Cerebellum (tissue), 4 donors: ENCODE measurements at places on chromosomes 6 and 20. TPM values are rescaled to one million over a fixed set of nuclear protein-coding genes. Genes with fewer than 3 reads are reported as not detected.

GRCh38 chr20:6611911-6612605 is 155.4 kb upstream of the BMP2 start:
- DNase-seq, result no peak

DNA sequence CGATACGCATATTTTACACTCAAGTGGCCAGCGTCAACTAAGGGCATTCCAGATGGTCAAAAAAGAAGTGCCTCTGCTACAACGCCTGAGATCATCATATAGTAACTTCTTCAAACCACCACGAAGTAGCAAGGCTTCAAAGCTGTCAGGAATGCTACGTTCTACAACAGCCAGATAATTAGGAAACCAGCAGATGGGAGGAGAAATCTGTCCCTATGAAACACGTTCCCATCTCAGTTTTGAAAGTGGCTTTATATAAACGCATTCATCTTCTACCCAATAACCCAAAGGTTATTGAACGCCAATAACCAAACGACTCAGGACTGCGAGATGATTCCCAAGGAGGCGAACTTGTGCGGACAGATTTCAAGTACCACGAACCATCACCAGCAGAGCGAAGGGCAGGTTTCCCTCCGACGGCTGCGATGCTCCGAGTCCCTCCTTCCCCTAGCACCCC is 1.2 kb downstream of the ABHD12 start:
- peak; percentile 25 for DNase-seq

GRCh38 chr20:24648481-24648880 is 179.1 kb downstream of the SYNDIG1 start:
- no peak for DNase-seq

DNA sequence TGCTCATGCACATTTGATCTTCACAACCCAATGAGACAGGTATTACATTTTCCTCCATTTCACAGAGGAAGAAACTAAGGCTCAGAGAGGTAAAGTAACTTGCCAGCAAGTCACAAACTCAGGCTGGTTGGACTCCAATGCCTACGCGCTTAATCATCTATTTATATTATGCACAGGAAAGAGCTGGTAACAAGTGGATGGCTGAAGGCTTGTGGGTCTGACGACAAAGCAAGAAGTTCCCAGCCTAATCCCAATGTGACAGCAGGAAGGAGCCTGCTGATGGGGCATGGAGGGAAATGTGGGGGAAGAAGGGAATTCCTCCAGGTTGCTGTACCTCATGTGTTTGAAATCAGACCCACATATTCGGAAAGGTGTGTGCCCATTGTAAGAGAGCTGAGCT is 3.9 kb downstream of the CDH22 start:
- DNase-seq, result no peak

DNA sequence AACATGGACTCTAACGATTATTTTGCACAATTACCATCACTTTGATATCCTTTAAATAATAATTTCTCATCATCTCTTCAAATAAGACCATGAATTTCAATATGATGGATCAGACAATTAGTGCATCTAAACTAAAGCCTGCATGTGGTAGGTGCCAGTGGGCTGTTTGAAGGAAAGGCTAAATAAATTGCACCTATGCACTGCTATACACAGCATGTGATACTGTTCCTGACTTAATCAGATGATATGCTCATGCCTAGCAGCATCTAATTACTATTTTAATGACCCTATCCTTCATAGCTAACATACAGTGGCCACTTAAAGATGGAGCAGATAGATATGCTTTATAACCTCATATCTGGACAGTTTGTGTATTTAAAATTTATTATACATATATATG is 731.6 kb upstream of the MANEA start:
- no peak for DNase-seq

- no peak for DNase-seq
Observed at GRCh38 chr6:5682530-5682929, 324.2 kb downstream of the NRN1 start.

- no peak for DNase-seq
Observed at GRCh38 chr6:111759331-111759835, 113.9 kb downstream of the FYN start.

DNA sequence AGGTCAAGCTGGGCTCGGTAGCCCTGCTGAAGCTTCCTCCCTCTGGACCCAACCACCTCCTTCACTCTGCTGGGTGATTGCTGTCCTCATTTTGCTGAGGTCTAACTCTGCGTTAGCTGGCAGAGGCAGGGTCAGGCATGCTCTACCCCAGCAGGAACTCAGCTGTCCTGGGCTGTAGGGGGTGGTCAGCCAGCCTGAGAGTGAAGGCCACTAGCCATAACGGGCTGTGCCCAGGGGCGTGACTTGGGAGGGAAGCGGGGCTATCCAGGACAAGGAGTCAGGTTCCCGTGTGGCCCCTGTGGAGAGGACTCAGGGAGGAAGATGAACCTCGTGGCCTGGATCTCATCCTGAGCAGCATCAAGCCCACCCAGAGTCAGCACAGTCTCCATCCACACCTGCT is 761 bp downstream of the CST5 start:
- no peak for DNase-seq

Gene AIF1
- 6.4 TPM for total RNA-seq

DNA sequence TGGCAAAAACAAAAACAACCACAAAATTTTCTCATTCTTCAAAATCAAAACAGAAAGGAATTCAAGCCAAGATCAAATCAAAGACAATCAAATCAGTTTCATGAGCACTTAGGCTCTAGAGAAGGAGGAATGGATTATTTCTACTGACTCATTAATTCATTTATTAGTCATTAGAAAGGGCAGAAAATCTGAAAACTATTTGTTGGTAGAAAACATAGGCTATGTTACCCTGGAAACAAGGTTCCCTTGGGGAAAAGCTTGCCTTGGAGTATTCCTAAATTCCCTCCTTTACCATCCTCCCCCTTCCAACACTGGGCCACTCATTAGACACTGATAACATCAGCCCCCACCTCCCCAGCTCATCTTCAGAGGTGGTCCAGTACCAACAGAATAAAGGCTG is 17.5 kb downstream of the KIF16B start:
- no peak for DNase-seq

Gene CTAGE9
- not detected for total RNA-seq

DNA sequence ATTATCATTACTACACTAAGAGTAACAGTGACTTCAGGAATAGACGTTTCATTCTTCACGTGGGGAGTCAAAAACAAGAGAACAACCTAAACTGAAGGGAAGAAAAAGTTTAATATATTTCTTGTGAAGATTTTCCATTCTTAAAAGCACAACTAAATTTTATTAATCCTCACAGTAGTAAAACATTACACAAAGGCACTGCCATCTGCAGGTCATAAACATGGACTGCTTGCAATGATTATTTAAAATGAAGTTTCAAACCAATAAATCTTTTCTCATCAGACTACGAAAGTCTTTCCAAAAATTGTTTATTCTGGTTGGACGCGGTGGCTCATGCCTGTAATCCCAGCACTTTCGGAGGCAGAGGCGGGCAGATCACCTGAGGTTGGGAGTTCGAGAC is 2.6 kb downstream of the NCOA5 start:
- no peak for DNase-seq

DNA sequence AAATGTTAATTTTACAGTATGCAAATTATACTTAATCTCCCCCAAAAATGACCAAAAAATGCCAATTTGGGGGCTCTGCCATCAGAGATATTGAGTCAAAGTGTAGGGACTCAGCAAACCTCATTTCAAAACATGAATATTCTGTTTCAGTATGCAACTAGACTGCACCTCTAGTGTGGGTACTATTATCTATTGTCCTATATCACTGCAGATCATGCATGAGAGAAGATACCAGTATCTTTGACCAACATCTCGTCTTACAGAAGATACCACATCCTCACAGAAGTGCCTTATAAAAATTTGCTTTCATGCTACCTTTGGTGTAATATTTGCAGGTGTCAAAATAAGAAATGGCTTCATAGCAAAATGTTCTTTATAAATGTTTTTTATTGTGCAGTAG is 623.8 kb downstream of the TENT5A start:
- DNase-seq, result no peak

Gene DXO
- 7.7 TPM for total RNA-seq

GRCh38 chr20:56764671-56765070 is 135.6 kb downstream of the TFAP2C start:
- no peak for DNase-seq

Gene SMLR1
- total RNA-seq, result not detected

GRCh38 chr6:31769684-31770371 is 7.3 kb downstream of the VWA7 start:
- DNase-seq, result no peak

Gene CLPSL2
- total RNA-seq, result not detected

DNA sequence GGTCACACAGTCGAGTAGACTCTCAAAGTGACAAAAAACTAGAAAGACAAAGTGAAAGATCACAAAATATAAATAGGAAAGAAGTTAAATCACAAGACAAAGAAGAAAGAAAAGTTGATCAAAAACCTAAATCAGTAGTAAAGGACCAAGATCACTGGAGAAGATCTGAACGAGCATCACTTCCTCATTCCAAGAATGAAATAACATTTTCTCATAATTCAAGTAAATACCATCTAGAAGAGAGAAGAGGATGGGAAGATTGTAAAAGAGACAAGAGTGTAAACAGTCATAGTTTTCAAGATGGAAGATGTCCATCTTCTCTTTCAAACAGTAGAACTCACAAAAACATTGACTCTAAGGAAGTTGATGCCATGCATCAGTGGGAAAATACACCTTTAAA is 31.6 kb upstream of the GJA10 start:
- no peak for DNase-seq

Gene ACSS1
- 13.5 TPM for total RNA-seq

- no peak for DNase-seq
Observed at GRCh38 chr6:34349211-34349610, 43.3 kb downstream of the NUDT3 start.

Gene PCMT1
- total RNA-seq, result 78.8 TPM

DNA sequence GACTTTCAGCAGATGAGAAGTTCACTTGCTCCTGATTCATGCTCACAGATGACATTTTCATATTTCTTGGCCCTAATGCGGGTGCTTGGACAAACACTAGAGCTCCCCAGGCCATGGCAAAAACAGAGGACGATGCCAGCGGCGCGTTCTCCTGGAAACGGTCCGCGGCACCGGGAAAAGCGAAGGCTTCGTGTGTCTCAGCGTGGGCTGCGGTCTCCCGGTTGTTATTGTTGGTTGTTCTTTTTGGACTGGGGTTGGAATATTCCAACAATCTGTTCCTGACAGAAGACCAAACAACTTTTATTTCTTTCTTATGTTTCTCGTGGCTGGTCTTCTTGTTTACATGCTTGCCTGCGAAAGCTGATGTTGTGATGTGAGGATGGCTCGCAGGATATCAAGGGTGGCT is 46.8 kb upstream of the NEDD9 start:
- DNase-seq, result no peak

DNA sequence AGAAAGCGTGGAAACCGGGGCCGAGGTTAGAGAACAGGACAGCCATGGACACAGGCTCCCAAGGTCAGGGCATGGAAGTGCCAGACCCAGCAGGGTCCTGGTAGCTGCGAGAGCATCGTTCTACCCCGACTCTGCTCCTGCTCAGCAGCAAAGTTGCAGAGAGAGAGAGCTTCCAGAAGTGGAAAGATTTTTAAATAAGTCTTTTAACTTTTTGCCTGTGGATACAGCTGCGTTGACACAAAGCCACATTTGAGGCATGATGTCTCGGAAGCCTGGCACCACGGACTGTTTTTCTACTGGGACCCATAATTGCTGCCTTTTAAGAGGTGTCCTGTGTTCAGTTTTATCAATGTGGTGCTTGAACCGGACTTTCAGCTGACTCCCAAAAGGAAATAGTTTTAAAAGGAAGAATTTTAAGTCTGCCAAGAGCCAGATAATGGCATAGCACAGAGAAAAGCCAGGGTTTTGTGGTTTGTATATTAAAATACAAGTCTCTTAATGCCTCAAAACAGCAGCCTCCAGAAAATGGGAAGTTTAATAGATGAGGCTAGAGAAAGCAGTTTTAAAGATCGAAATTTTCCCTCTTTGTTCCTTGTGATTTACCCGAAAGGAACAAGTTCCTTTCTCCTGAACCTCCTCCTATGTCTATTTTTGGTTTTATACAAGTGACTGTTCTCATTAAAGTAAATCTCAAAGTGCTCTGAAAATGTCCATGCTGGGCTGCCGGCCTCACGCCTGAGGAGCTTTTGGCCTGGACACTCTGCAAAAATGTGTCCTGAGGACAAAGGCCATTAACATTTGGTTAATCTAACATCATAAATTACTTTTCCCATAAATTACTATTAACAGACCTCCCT is 91.5 kb downstream of the RIN2 start:
- no peak for DNase-seq

DNA sequence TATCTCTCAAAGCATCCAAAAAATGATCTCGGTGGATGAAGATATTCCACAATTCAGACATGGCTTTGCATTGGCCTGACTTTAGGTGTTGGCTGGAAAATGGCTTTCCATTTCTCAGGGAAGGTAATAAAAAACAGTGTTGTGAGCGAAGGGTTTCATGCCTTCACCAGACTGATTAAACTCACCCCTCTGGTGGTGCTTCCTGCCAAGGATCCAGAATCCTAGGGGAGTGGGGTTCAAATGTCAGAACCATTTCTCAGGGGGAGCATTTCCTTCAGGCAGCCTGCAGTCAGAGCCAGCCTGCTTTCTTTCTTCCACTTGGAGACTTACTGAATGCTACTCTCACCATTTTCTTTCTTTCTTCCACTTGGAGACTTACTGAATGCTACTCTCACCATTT is 45.7 kb upstream of the SMIM28 start:
- DNase-seq, result no peak

- no peak for DNase-seq
Observed at GRCh38 chr6:52704060-52704459, 33.1 kb downstream of the TMEM14A start.

- DNase-seq, result no peak
Observed at GRCh38 chr6:129429956-129430355, 280.0 kb downstream of the ARHGAP18 start.

DNA sequence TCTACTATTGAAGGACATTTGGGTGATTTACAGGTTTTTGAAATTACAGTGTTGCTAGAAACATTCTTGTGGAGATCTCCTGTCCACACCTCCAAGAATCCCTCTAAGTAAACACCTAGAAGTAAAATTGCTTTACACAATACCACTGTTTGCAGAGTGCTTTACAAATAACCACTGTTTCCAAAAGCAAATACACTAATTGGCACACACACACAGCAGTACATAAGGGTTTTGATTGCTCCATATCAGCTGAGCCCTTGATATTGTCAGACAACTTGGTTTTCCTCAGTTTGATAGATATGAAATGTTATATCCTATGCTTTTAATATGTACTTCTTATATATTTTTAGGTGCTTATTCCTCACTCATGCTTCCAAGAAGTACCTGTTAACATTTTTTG is 6.3 kb downstream of the HMGN4 start:
- no peak for DNase-seq

- DNase-seq, result no peak
Observed at GRCh38 chr20:16711661-16712258, 18.1 kb upstream of the SNRPB2 start.

Gene MED23
- 61.7 TPM for total RNA-seq

Gene ANKRD6
- total RNA-seq, result 44.1 TPM

Gene COL11A2
- 1.9 TPM for total RNA-seq

Gene TXLNB
- total RNA-seq, result 0.73 TPM

DNA sequence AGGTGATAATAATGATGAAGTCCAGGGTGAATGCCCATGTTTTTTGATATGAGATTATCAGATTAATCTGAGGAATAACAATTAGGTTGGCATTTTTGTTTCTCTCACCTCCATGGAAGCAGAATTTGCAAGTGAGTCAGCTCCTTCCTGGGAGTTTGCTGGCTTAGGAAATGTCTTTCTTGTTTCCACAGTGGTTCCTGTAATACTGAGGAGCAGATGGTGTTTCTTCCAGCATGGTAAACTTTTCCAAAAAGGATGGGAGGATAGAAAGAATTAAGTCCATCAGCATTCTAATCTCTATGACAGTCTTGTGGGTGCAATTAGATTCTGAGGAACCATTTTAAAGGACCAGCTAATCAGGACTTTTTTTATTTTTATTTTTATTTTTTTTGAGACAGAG is 40.5 kb downstream of the SNAP25 start:
- DNase-seq, result no peak
